ENCODE measurements at places on chromosomes 2 and 18.

DNA sequence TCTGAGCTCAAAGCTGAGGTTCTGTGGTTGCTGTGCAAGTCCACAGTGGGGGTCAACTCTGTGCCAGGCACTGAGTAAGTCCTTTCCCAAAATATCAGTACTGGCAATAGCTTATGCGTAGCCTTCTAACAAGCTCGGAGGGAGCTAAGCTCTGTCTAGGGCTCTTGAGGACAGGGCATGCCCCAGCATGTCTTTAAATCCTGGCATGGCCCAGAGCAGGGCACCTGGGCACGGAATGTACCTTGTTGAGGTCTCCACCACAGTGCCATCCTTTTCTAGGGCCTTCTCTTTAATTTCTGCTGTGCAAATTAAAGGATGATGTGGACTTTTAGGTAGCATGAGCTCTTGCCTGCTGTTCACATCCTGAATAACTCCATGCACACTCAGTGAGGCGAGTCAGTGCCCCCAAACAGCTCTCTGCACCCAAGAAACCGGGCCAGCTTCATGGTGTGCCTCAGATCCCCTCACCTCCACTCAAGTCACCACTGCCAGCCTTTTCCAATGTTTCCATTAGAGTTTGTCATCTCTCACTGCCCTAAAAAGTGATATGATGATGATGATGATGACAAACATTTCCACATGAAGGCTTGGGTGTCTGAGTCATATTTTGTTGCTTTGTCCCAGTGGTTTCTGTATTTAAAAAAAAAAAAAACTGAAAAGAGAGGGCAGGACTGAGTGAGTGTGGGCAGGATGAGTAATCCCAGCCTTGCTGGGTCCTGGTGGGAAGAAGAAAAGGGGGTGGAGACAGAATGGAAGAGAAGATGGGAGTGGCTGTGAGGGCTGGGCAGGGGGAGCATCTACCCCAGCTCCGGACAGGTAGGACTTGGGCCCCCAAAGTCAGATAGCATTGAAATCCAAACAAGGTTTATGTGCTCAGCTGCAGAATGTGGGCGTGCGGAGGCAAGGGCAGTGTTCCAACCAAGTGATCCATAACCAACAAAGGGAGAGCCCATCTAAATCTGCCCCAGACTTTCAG is 78.9 kb downstream of the ZBTB7C start:
- no peak for DNase-seq

DNA sequence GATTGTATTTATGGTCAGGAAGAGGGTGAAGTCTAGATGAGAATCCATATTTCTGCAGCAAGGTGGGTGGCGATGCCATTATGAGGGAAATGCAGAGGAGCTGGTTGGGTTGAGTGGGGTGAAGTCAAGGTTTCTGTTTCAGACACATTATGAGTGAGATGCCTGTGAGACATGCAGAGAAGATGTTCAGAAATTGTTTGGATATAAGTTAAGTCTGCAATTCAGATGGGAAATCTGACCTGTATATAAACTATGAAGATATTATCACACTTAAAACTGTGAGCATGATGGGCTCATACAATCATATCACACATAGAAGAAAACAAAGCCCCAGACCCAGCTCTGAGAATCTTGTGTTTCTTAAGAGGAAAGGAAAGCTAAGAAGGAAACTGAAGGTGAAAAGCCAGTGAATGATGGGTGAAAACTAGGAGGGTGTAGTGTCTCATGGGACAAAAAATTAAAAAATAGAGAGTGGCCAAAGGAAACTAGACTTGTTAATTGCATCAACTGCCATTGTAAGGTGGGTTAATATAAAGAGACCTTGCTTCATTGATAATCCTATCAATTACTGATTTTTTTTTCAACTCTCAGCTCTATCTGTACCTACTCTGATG is 14.2 kb downstream of the GALNT5 start:
- DNase-seq = no peak

DNA sequence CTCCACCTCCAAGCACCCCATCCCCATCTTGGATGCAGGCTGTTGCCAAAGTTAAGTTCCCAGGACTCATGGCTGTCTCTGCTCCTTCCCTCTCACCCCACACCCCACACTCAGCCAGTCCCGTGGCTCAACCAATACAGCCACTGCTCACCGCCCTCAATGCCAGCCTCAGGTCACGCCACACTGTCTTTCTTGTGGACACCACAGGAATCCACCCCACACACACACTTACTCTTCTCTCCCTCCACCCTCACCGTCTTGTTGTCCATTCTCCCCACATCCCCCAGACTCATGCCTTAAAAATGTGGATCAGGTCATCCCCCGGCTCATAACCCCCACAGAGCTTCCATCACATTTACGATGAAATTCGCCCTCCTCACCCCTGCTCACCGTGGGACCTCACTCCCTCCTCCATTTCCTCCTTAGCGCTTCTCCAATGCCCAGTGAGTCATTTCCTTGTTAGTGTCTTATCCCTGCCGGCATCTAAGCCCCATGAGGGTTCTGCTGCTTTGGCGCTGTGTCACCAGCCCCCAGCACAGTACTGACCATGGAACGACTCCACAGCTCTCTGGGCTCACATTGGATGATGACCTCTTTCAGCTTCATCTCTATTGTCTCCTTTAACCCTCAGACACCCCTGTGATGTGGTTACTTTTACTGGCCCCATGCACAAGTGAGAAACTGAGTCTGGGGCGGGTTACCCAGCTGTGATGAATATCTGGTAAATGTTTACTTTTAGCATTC is 13.8 kb downstream of the MLPH start:
- no peak for DNase-seq

- DNase-seq = no peak
Measured at GRCh38 chr2:178452870-178453269, 1.7 kb downstream of the PJVK start.

DNA sequence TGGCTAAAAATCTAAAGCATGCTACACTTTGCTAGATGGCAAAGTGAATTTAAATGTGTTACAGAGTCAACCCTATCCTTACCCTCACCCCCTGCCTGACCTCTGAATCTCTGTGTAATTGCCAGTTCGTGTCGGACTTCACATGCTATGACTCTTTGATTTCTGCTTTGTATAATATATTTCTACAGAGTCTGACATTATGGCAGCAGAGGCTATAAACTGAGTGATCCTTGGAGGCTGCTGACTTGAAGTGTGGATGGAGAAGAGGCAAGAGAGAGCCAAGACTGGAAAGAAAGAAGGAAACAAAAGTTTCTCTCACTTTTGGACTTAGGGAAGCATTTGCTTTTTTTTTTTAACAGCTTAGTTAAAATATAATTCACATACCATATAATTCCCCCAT is 89.9 kb upstream of the CYP26B1 start:
- DNase-seq = no peak

All from CD8-positive, alpha-beta T cell (primary cell).